CD4-positive, alpha-beta T cell (primary cell): ENCODE measurements at places on chromosomes 1 and 21.

- DNase-seq = no peak
Observed at GRCh38 chr1:223706077-223706973, 6.0 kb upstream of the CAPN2 start.

- no peak for DNase-seq
Observed at GRCh38 chr1:192713921-192714320, 78.0 kb downstream of the RGS13 start.

- DNase-seq = no peak
Observed at GRCh38 chr1:209931141-209931540, 6.9 kb upstream of the SYT14 start.

GRCh38 chr1:6600410-6601048 is 2.1 kb downstream of the KLHL21 start:
- DNase-seq = no peak

- DNase-seq = no peak
Observed at GRCh38 chr1:210841926-210842625, 291.9 kb downstream of the KCNH1 start.
